ENCODE measurements at places on chromosomes 12 and 14. TPM values are rescaled to one million over a fixed set of nuclear protein-coding genes. Genes with fewer than 3 reads are reported as not detected.

DNA sequence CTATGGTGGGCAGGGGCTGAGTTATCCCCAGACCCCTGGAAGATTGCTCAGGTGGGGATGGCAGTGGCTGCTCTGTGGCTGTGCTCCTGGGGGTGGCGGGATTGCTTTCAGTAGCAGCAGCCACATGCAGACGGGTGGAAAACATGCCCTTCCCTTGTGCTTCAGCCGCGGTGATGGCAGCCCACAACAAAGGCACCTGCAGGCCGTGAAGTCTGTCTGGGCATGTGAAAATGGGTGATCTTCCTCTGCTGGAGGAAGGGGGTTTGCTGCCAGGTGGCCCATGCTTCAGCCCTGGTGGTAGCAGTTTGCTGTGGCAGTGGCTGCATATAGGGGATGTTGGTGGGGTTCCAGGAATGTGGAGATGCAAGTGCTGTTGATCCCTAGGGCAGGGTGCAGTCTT is 326.2 kb upstream of the RGS6 start:
- DNase-seq: no peak

CLIP1 gene
- total RNA-seq: 69.1 TPM

- no peak for DNase-seq
These were observed 17.9 kb downstream of the SIVA1 start for GRCh38 chr14:104770851-104771272.

DNA sequence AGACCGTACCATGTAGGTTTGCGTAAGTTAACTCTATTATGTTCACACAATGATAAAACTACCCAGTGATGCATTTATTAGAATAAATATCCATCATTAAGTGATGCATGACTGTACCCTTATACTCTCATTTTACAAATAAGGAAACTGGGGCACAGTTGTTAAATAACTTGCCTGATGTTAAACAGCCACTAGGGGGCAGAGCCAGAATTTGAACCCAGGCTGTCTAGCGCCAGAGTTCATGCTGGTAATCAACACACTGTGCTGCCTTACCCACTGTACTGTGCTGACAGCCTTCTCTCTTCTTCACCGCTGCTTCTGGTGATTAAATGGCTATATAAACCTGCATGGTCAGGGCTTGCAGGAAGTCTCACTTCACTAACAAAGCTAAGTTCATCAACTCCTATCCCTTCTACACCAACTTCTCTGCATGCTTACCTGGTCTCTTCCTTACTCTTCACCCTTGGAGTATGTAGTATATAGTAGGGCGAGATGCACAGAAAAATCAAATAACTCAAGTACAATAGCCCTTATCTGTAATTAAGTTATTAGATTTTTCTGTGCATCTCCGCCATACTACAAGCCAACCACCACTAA is 43.6 kb upstream of the APPL2 start:
- peak; percentile 25 for DNase-seq

GRCh38 chr14:51978681-51979085 is 10.7 kb upstream of the RTRAF start:
- DNase-seq: no peak

CD69 gene
- 1,541 TPM for total RNA-seq

DNA sequence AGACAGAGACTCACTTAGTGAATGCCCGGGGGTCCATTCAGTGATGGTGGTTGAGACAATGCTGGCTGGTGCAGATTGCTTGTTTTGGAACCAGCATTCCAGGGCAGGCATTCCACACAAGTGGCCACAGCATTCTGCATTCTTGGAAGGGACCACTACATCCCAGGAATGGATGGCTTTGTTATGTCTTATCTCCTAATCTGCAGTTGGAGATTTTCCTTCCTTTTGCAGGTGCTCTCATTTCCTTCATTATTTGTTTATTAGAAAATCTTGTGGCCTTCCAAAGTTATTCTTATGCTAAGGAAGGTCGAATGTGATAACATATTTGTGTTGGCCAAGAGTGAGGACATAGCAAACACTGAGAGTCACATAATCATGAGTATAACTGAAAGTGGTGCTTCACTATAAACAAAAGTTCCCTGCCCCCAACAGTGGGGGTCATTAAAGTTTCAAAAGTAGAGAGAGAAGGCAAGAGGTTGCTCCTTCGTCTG is 66.0 kb downstream of the BMP4 start:
- DNase-seq: no peak
